Occipital lobe (tissue), 3 donors: ENCODE measurements at places on chromosomes 2 and 18. TPM values are rescaled to one million over a fixed set of nuclear protein-coding genes. Genes with fewer than 3 reads are reported as not detected.

Gene SH3BP4
- 5.5 TPM for total RNA-seq

Gene SMAD2
- 70.8 TPM for total RNA-seq

Gene REG3A
- total RNA-seq, result not detected

Gene SULT1C2
- 0.62 TPM for total RNA-seq

Gene TEKT4
- 0.31 TPM for total RNA-seq

Gene CABLES1
- 6.7 TPM for total RNA-seq

Gene SPC25
- total RNA-seq, result 3.4 TPM

Gene SNED1
- total RNA-seq, result 3.3 TPM

Gene APCDD1
- total RNA-seq, result 10.3 TPM

Gene IL37
- total RNA-seq, result not detected

Gene CD207
- total RNA-seq, result not detected

Gene CCDC74B
- 3.6 TPM for total RNA-seq

Gene MORN2
- 16.7 TPM for total RNA-seq

Gene ICA1L
- 126 TPM for total RNA-seq

Gene PPM1G
- 58.0 TPM for total RNA-seq

Gene TSPYL6
- total RNA-seq, result 0.31 TPM

Gene HOXD8
- total RNA-seq, result not detected

Gene CKAP2L
- 2.2 TPM for total RNA-seq

Gene POTEJ
- total RNA-seq, result not detected

Gene TGIF1
- total RNA-seq, result 20.6 TPM

Gene ARHGAP28
- 21.2 TPM for total RNA-seq

Gene C2orf78
- total RNA-seq, result not detected

Gene RASGRP3
- total RNA-seq, result 11.1 TPM

Gene HOXD13
- not detected for total RNA-seq

Gene LRP1B
- 71.4 TPM for total RNA-seq

Gene DSC3
- 0.78 TPM for total RNA-seq

Gene IFIH1
- total RNA-seq, result 4.8 TPM

Gene LOXHD1
- total RNA-seq, result 0.16 TPM
